CD4-positive, alpha-beta T cell treated with Interferon alpha-2 for 1 hour (primary cell): ENCODE measurements at places on chromosomes 1 and 21.

GRCh38 chr1:43995984-43996732 is 4.8 kb downstream of the CCDC24 start:
- no peak for DNase-seq

DNA sequence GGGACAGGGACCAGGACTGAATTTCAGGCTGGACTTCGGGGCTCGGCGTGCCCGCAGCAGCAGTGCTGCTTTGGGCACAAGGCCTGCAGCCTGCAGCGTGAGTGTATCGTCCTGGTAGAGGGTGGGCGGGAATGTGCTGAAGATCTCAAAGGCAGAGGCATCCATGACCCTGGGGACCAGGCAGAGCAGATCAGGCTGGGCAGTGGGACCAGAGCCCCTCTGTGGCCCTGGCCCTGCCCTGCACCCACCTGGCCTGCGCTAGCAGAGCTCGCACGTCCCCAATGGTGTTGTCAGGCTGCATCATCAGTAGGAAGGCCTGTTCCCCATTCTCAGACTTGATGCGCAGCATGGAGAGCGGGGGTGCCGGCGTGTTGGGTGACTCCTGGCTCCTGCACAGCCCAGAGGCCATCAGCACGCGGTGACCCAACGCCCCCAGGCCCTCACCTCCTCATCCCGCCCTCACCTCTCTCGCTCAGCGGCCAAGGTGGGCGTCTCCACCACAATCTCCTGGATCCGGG is 2.6 kb downstream of the SH3BGRL3 start:
- no peak for DNase-seq

DNA sequence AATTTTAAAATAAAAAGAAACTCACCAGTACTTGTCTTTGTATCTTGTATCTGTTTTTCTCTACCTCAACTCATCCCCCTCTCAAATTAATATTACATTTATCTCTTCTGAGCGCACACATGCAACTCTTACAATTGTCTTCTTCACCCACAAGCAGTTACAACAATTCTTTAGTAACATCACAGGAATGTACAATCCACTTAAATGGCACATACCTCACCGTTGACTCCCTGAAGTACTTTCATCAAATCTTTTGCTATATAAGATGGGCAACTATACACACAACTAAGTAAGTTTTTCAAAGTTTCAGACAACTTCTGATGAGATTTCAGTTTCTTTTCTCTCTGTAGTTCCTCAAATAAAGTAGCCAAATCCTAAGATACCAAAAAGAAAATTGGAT is 28.3 kb downstream of the HEATR1 start:
- no peak for DNase-seq

GRCh38 chr1:209403921-209404320 is 179.6 kb upstream of the CAMK1G start:
- no peak for DNase-seq

DNA sequence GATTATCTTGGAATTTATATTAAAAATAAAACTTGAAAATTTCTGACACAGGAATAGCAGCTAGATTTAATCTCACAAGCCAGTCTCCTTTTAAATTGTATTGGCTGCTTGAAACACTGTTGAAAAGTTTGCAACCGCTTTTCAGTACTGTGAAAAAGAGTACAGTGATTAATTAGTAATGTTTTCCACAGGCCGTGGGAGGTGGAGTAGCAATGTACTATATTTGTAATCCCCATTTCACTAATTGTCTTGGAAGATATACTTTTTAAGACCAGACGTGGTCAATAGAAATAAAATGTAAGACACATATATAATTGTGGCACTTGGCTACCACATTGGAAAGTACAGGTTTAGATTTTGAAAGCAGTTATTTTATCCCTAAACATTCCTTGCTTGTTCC is 40.8 kb upstream of the MYOCOS start:
- no peak for DNase-seq

GRCh38 chr1:110176299-110176956 is 26.1 kb downstream of the SLC6A17 start:
- DNase-seq, result no peak
